ENCODE measurements at places on chromosomes 11 and 22.

DNA sequence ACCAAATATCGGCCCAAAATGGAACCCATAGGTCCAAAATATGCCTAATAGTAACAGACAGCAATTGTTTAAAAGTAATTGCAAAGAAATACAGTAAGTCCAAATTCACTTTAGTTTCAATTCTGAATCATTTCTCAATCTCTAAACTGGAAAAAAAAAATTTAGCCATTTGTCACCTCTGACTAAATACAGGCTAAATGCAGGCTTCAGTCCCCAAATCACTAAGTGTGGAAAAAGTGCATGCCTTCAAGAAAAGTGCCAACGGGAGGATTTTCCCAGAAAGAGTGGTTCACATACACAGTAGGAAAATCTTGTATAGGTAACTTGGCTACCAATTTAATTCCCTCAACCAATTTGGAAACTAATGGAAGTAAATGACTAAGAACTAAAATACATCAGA, 35.7 kb downstream of the SIK3 start:
- DNase-seq, result no peak

DNA sequence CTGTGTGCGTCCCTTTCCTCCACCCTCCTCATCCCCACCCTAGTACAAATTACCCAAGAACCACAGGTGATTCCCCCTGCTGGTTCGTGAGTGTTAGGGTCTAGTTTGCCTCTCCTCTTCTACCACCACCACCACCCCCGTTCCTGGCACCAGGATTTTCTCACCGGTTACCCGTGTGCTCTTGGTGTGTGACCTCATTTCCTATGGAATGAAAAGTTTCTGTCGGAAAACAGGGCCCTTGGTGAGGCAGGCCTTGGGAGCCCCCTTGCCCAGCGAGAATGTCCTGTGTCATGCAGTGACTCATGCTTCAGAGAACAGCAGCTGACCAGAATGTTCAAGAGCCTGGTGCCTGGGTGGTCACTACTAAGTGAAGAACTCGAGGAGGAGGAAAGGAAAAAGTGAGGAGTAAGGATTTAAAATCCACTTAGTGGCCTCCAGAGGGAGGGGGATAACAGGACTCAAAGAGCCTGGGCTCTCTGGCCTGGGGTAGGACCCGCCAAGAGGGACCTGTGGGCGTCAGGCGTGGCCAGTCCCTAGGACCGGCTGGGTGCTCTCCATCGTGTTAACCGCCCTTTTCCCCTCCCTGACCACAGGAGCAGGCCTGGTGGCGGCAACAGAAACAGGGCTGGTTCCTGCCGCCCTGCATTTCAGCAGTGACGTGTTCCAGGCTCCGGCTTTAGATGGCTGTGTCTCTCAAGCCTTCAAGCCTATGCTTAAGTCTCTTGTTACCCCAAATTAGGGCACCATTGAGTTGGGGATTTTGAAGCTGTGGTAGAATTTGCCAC, 30.2 kb downstream of the C22orf31 start:
- DNase-seq, result peak; percentile 17

DNA sequence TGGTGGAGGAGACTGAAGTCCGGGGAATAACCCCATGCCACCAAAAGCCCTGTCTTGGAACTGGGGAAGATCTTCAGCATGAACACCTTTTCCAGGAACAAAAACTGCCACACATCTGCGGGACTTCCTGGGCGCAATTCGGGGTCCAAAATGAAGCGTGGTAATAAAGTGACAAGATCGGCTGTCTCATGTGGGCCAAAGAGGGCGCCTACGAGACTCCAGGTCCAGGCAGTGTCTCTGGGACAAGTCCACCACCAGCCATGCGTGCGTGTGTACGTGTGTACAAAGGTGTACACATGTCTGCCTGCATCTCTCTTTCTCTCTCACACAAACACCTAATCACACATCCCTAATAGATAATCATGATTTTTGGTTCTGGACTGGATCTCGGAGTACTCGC, 8.9 kb upstream of the MYBPC3 start:
- DNase-seq, result no peak

DNA sequence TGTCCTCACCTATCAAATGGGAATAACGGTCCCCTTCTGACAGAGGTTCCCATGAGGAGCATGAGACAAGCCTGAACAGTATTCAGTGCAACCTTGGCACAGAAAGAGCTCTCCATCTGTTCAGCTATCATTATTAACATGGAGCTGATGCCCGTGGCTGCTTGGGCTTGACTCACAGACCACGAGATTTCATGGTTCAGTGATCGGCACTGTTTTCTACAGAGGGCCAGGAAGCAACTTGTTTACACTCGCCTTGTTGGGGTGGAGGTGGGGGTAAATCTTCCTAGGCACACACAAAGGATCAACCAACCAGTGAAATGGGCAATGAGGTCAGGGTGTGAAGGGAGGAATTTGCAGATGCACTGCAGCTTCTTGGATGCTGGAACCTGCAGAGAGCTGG, 88.2 kb downstream of the CWC15 start:
- DNase-seq, result no peak

DNA sequence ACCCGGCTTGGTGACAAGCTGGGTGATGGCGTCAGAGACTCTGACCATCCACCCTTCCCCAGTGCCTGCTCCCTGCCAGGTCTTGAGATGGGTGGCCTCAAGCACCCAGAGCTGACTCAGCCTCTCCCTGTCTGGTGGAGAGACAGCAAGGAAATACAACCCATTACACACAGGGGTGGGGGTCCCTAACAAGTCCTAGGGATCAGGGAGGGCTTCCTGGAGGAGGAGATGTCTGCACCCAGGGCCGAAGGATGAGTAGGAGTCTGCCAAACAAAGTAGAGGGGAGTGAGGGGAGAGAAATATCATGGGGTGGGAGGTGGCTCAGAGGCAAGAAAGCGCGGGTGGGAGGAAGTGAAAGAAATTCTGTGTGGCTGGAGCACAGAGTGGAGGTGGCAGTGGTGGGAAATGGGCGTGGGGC, 6.8 kb downstream of the MAFF start:
- DNase-seq, result peak; percentile 45

- DNase-seq, result no peak
These were observed 21.8 kb upstream of the SLC5A12 start for GRCh38 chr11:26743622-26744021.

DNA sequence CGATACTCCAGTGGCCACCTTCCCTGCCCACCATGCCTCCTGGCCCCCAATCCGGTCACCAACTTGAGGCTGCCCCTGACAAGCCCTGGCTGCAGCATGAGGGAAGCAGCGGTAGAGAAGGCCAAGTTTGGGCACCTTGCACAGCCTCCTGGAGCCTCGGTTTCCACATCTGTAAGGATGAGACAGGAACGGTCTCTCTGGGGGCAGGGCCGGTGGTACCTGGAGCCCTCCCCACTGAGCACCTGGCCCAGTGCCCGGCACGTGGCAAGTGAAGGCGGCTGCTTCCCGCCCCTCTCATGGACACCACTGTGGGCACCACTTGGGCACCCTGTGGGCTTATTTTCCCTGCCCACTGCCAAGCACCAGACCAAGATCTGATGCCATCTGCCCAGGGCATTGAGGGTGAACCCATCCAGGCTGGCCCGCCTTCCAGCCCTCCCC, 77.8 kb downstream of the CDKN1C start:
- no peak for DNase-seq

GRCh38 chr11:3121416-3121815, 43.7 kb downstream of the OSBPL5 start:
- no peak for DNase-seq

DNA sequence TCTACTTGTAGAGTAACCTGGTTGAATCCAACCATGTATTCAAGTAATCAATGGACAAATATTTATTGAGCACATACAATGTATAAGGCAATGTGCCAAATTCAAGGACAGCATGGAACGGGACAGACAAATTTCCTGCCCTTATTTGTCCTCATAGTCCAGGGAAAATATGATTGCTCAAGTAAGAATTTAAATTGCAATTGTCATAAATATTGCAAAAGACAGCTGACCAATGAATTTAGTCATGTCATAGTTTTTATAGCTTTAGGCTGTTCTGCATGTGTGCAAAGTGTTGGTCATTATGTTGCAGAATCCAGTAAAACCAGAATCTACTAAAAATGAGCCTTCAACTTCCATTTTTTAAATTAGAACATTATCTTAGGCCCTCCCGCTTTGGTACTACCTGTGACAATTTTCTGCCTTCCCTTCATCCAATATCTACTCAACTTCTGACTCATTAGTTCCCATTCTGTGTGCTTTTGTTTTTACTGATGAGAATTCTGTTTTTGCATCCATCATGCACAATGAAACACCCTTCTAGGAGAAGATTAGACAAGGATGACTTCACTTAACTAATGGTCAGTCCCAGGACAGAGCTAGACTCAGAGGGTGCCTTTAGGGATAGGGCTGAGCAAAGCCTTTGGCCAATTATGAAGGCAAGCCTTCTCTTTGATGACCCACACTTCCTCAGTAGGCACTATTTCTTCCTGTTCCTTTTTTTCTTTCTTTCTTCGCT, 45.8 kb upstream of the FIBIN start:
- DNase-seq, result no peak

DNA sequence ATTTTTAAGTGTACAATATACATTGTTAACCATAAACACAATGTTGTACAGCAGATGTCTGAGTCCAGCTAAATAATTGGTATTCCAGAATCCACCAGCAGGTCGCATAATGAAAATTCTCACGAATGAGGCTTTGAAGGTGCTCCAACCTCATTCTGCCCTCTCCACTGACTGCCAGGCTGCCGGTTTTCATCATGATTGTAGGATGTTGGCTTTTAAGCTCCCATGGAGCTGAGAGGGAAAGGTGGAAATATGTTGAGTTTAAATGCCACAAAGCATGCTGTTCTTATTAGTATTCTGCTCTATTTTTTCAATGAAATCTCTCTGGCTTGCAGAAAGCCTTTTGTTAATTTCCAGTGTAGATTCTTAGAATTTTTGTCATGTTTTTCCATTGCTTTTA, 337.2 kb upstream of the DDI1 start:
- DNase-seq, result no peak

DNA sequence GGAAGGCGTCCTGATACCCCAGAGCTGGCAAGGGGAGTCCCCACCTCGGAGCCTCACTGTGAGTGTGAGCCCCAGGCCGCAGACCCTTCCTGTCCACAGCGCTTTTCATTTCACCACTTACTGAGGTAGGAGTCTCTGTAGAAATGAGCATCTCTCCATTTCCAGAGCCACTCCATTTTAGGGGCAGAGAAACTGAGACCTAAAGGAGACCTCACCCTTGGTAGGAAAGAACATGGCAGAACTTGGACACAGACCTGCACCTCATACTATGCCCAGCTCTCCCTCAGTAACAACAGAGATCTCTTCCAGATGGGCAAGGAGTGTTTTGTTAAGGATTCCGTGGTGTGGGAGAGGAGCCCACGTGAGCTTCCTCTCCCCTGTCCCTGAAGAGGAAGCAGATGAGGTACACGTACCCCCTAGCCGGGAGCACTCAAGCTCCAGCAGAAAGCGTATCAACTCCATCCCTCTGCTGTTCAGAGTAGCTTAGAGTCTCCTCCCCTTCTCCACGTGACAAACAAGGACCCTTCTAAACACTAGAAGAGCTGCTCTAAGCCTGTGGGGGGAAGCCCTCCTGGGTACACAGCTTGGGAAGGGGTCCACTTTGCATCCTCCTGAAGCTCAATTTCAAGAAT, 532 bp upstream of the VSIG2 start:
- peak; percentile 27 for DNase-seq

DNA sequence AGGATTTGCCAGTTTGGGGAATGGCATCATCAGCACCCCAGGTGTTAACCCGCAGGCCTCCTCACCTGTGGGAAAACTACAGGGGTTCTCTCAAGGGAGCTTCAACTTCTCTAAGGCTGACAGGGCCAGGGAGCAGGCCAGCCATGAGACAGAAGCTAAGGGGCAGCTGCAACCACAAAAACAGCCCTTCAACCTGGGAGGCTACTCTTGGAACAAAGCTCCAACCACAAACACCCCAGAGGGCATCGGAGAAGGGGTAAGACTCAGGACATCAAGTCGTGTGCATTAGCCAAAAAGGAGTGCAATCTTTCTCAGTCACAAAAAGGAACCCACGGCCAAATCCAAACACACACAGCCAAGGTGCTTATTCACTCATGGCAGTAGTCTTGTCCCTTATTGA, 103.0 kb downstream of the PLEKHA7 start:
- DNase-seq, result no peak

DNA sequence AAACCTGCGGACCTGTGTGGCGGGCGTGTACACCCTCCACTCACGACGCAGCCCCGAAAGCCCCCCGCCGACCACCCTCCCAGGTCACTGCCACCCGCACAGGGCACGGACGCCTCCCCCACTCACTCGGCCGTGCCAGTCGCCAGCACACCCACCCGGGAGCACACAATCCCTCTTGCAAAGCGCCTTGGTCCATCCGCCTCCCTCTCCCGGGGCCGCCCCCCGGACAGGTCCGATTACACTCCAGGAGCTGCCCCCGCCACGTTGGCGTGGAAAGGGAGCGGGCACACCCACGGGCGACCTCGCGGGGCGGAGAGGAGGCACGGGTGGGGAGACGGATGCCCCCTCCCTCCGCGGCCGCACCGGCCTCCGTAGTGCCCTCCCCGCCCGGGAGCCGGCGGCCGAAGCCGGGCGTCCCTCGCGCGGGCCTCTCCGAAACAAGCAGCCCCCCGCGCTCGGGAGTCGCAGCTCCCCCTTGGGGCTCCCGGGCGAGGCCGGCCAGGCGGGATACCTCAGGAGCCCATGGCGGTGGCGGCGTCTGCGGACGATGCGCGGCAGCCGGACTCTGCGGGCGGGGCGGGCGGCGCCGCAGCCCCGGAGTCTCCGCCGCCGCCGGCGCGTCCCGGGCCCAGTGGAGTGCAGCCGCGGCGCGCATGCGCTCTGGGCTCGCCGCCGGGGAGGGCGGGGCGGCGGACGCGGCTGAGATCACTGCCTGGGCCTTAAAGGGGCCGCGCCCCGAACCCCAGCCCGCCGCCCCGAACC, at the start of gene TMEM184B:
TMEM184B (minus strand) TSS at position 638 of the 762 bp plus-strand sequence. CDS start 25,049 bp downstream, outside the sequence.
- peak; percentile 78 for DNase-seq

GRCh38 chr11:132300283-132300682, 929.9 kb downstream of the NTM start:
- DNase-seq, result no peak

DNA sequence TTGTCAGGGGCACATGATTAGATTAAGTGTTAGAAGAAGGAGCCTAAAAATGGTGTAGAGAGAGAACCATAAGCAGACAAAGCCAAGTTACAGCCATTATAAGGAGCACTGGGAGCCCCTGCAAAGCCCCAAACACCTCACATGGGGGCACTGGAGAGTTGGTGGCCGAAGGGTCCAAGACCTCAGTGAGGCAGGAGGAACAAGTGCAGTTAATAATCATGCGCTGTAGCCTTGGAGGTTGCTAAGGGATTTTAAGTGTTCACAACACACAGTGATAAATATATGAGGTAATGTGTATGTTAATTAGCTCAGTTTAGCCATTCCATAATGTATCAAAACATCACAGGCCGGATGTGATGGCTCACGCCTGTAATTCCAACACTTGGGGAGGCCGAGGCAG, 54.4 kb upstream of the JAM3 start:
- DNase-seq, result no peak

GRCh38 chr11:14812757-14813156, 79.3 kb downstream of the CYP2R1 start:
- no peak for DNase-seq

DNA sequence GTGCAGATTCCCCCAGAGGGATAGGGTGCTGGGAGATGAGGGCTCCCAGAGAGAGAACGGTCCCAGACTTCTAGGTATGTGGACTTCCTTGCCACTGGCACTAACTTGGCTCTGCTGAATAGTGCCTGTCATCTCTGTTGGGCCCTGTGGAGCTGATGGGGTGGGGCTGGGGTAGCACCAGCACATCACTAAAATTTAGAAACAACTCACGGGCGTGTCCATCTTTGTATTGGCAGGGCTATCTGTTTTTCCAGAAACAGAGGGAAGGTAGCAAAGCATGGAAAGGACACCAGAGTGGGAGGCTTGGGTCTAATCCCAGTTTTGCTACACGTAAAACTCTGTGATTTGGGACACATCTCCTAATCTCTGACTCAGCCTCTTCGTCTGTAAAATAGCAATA, 25.8 kb downstream of the SWAP70 start:
- DNase-seq, result no peak

- DNase-seq, result no peak
These were observed 24.3 kb downstream of the BCR start for GRCh38 chr22:23204541-23205157.
